WTC11 (cell line): ENCODE measurements at places on chromosomes 4 and X. TPM values are rescaled to one million over a fixed set of nuclear protein-coding genes. Genes with fewer than 3 reads are reported as not detected.

DNA sequence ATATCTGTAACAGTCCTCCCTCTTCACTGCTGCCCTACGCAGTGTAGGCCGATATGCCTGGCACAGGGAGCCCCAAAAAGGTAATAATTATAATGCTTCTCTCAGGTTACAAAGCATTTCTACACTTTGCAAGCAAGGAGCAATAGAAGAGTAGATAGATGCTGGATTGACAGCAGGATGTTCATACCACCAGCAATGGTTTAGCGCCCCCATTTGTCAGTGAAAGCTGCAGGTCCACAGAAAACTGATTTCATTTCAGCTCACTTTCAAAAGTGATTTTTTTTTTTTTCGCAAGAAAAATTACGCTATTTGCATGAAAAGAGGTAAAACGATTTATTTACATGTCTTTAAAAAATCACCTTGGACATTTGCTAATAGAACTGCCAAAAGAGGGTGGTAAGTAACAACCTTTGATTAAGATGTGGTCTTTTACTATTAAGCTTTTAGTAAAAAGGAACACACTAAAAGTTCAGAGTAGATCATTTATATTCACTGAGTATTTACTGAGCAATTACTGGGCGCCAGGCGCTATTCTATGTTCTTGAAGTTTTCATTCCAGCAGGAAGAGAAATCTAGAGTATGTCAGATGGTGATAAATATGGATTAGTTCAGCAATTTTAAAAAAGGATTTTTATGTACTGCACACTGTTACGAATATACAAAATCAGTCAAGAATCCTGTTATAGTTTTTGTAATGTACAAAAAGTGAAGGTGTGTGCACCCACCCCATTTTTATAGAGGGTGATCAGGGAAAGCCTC lies 34.4 kb downstream of the HPF1 start:
- no peak for DNase-seq

DNA sequence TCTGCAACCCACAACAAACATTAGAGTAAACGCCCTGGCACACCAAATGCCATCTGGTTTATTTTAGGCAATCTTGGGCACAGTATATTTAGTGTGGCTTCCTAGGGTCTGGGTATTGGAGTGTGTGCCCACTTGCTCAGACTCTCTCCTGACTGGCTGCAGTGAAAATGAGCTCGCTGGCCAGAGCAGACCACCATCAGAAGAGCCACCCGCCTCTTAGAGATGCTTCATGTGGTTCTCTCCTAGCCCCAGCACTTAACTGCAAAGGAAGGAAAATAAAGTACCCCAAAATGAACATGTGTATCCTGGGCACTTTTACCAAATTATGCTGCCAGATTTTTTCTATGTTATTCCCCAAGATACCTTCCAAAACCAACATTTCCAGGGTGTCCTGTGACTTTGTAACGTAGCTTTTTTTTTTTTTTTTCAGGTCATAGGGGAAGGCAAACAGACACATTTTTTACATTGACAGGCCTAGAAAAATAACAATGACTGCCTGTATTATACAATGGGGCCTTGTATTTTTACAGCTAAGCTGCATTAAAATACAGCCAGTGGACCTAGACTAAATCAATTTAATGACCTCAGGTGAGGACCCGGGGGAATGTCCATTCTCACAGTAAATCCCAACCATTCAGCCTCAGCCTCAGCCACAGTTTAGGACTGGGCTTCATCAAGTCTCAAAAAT lies 193.7 kb downstream of the RASL11B start:
- DNase-seq, result no peak

- DNase-seq, result no peak
Measured at GRCh38 chr4:113835005-113835404, 73.5 kb upstream of the CAMK2D start.

DNA sequence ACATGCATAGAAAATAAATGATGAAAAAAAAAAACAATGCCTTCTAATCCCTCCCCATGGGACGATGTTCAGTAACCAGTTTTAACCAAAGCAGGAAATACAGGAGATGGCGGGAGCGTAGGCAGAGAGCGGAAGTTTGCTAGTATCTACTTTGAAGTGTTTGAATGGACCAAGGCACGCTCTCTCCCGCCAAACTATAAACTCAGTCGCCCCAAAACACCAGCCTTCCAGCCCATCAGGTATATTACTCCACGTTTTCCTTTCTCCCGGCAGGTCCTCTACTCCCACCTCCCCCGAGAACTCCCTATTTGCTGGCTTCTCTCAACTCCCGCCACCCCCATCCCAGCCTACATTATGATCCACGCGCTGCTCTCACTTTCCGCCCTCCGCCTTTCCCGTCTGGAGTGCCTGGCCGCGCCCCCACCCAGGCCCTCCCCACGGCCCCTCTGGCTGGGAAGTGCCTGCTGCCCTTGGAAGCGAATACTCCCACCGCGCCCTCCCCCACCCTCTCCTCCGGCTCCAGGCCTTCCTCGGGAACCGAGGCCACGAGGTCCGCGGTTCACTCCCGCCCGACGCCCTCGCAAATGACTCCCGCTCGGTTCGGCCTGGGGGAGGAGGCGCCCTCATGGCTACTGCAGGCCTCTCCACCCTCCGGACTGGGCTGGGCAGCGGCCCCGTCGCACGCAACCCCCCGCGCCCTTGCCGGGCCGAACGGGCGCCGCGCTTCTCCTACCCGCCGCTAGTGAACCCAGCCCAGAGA lies 723 bp downstream of the DHX15 start:
- peak; percentile 52 for DNase-seq

The SLC34A2 gene
- 1.7 to 1.9 TPM (median 1.8 TPM) in 3 replicates for total RNA-seq

The TLR1 gene
- total RNA-seq, result 0.28 to 0.34 TPM in 2 of 3 replicates, not detected in the other
